ENCODE measurements at places on chromosomes 4 and X. TPM values are rescaled to one million over a fixed set of nuclear protein-coding genes. Genes with fewer than 3 reads are reported as not detected.

Gene C4orf50
- total RNA-seq: not detected

GRCh38 chrX:14529290-14529989 is at the start of gene GLRA2:
Gene GLRA2, plus strand, starts transcription at chrX:14529536. Its CDS starts 522 bp downstream, at chrX:14530058.
- DNase-seq: no peak

GRCh38 chrX:45900766-45901615 is 644.2 kb downstream of the ZNF674 start:
- no peak for DNase-seq

- no peak for DNase-seq
Measured at GRCh38 chr4:121139533-121140222, 24.4 kb downstream of the TNIP3 start.

Gene GYG2
- 377 TPM for total RNA-seq

DNA sequence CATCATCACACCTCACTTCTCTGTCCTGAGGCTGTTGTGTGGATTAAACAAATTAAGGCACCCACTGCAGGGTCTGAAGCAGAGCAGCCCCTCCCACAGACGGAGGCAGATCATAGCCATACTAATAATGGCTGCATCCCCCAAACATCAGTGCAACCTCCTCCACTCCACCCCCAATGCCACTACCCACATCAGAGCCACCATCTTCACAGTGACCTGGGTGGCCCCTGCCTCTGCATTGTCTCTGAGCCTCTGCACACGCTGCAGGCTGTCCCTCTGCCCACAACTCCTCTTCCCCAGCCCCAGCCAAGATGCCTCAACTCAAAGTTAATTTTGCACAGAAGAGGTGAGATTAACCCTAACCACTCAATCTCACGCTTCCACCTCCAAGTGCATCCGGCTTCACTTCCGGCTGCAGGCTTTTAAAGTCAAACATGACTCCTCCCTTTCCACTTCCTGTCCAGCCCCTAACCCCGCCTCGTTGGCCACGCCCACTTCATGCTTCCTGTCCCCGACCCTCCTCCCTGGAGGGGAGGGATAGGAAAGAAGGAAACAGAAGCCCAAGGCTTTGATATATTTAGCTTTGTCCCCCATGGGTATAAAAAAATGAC is 22.7 kb downstream of the JAKMIP1 start:
- DNase-seq: no peak

Gene PPEF2
- not detected for total RNA-seq

GRCh38 chr4:3122081-3122563 is 47.6 kb downstream of the HTT start:
- DNase-seq: no peak

Gene AFF2
- 6.0 TPM for total RNA-seq

- DNase-seq: no peak
Measured at GRCh38 chr4:77028246-77028645, 47.5 kb downstream of the CCNI start.

GRCh38 chr4:159104694-159105414 is 2.0 kb downstream of the RAPGEF2 start:
- DNase-seq: no peak

DNA sequence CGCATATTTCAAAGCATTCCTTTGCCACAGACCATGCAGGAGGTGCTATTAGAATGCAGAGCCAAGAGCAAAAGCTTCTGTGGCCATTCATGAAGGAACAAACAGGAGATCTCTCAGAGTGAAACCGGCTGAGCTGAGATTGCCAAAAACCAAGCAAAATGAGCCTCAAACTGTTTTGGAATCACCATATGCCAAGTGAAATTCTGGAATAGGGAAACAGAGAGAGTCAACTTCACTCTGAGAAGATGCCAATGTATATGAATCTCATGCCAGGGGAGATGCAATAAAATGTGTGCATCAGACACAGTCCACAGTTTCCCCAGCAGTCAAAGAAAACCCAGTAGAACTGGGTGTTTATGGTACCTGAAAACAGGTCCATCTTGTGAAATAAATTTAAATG is 42.3 kb downstream of the SRPX start:
- no peak for DNase-seq

Gene FGF5
- not detected for total RNA-seq

DNA sequence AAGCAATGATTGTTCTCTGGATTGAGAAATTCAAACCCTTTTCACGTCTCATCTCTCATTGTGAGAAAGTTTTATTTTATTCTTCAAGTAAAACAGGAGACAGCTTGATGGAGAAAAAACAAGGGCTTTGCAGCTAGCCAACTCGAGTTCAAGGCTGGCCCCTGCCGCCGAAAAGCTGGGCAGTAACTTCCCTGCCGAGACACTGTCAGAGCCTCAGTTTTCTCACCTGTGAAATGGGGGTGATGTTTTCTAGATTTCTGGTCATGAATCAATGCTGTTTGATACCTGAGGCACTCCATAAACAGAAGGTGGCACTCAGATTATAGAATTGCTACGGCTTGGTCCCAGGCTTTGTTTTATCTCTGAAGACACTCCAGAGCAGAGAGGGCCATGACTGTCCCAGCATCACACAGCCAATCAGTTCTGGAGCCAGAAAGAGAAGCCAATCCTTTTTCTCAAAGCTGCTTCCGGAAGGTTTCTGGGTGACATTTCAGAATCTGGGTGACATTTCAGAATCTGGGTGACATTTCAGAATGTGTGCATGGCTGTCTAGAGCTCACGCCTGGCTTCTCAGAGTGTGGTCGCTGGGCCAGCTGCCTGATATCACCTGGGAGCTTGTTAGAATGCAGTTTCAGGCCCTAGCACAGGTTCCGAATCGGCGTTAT is 33.2 kb downstream of the HMX1 start:
- DNase-seq: no peak

GRCh38 chr4:95546866-95547714 is 1.7 kb downstream of the UNC5C start:
- DNase-seq: no peak

Gene CT45A5
- not detected for total RNA-seq

- no peak for DNase-seq
Measured at GRCh38 chr4:32440391-32440790, 1720.2 kb downstream of the PCDH7 start.

DNA sequence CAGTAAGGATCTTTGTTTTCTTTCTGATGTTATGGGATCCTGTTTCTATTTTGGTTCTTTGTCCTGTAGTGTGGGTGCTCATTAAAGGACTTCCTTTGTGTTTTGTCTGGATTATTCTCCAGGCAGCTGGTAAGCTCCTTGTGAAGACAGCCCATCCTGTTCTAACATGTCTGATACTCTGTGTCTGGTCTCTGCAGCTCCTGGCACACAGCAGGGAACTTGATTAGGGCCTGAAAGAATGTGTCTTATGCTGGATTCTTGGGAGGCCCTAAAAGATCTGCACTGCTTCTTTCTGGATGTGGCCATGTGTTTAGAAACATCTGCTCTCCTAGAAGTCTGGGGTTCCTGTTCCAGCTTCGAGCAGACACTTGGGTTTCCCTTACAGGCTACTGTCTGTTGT is 38.1 kb upstream of the ATXN3L start:
- DNase-seq: no peak

Gene HELT
- not detected for total RNA-seq

DNA sequence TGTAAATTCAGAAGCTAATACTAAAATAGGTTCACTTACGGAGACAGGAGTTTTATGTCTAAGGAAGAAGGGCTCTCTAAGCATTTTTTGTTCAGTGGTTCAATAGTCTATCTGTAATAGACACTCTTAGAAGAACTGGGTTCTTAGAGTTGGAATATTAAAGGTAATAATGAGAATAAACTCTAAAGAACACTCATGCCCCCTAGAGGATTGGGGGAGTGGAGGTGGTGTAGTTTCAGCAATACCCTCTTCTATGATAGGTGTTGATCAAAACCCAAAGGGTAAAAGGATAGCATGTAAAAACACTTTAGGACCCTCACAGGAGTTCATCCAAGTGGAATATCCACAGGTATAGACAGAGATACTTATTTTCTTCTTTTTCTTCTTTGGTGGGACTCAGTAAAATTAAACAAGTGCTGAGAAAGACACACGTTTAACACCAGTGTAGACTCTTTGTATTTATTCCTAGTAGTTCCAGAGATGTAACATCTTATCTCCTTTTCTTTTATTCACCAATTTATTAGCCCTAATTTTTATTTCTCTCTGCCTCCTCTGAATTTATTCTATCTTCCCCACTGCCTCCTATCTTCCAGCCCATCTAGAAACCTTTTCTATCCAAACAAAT is 25.7 kb upstream of the MND1 start:
- no peak for DNase-seq

DNA sequence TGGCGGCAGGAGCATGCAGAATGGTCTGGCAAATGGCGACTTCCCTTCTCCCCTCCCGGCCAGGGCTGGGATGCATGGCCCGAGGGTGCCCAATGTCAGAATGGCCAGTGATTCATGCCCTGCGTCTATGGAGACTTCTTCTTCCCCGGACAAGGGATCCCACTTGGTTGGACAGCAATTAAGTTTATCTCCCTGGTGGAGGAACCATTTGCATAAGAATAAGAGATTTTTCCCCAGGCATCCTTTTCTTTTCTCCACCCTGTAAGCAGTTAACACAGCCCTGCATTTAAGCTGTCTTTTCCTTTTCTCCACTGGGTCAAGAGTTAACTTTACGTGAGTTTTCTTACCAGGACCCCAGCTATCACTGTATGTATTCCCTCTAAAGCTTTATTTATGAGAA is 856.6 kb downstream of the GLUD2 start:
- DNase-seq: no peak

Gene VGLL1
- total RNA-seq: not detected

DNA sequence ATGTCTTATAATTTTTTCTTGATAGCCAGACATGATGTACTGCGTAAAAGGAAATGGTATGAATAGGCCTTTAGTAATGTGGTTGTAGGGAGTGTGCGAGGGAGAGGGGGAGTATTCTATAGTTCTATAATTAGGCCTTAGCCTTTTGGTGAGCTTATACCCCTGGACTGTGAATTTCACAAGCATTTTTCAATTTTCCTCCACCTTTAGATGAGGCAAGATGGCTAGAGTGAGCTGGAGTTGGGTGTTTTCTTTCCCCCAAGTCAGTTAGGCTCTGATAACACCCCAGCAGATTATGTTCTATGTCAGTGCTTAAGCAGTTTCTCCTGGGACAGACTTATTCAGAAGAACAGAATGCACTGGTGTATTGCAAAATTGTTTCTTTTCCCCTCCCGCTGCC is 210.2 kb upstream of the NPY2R start:
- no peak for DNase-seq

- DNase-seq: no peak
Measured at GRCh38 chr4:118325431-118325830, 27.4 kb downstream of the PRSS12 start.

DNA sequence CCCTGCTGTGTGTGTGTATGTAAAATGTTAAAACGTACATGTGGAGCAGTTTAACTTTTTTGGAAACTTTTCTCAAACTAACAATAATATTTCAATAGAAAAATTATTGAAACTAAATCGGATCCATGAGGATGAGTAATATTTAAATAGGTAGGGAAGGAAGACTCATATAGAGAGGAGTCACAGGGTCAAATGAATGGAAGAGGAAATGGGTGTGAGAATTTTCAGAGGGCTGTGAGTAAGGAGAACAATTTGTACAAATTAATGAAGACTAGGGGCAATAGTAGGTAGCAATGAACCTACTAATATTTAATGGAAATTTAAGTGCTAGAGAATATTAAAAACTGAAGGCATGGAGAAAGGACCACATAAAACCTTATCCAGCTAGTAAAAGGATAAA is 290.7 kb upstream of the PCDH18 start:
- no peak for DNase-seq

GRCh38 chr4:76729460-76729859 is 168.5 kb downstream of the SOWAHB start:
- DNase-seq: no peak

Gene ZFYVE28
- total RNA-seq: 12.9 TPM
